ENCODE measurements at places on chromosomes 7 and 10.

DNA sequence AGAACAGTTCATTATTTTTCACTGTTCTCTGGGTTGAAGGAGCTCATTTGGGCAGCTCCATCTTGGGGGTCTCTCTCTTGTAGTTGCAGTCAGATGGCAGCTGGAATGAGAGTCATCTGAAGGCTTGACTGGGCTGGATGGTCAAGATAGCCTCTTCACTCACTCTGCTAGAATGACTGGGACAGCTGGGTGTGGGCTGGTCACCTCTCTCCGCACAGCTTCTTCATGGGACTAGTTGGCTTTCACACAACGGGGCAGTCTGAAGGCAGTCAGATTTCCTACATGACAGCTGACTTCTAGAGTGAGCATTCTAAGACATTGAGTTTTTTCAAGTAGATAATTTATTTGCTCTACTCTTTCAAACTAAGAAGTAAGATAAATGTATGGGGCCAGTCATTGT, 13.1 kb downstream of the PLEKHA1 start:
- DNase-seq = no peak

- no peak for DNase-seq
These were observed 116.6 kb downstream of the KLF6 start for GRCh38 chr10:3668276-3668965.

DNA sequence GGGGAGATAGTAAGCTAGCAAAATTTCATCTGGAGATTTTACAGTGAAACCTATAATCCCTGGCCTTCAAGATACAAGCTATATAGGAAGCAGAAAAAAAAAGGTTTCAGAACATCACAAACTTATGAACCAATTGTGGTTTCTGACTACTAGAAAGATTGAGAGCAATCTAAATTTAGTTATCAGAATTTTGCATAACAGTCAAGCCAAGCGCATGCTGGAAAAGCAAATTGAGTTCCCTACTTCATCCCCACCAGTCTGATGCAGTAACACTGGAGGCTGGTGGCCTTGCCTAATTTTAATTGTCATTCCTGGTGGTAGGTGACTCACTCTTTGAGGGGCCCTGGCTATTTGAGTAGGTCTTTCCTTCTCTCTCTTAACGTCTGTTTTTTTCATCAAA, 46.3 kb upstream of the ELMO1 start:
- no peak for DNase-seq

DNA sequence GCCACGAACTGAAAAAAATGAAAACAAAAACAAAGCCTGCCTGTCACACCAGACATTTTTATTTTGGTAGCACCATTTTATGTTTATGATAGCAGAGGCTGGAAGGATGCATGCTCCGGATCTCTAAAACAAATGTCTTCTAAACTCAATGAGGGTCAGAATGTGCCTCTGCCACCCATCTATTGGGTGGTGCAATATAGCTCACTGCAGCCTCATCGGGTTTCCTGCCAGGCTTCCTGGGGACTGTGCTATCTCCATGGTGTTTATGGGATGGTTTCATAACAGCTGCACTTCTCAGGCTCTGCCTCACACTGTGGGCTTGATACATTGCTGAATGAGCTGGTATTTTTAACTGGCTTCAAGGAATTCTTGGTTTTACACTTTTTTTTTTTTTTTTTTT, 94.4 kb downstream of the ITIH5 start:
- DNase-seq = no peak

GRCh38 chr10:64416011-64416410, 894.8 kb downstream of the REEP3 start:
- no peak for DNase-seq

- DNase-seq = peak; percentile 92
These were observed 50.6 kb upstream of the SRPK2 start for GRCh38 chr7:105439174-105439893.

GRCh38 chr10:27382176-27382575, 121.9 kb upstream of the RAB18 start:
- DNase-seq = no peak

GRCh38 chr7:50331564-50332208, 27.2 kb downstream of the IKZF1 start:
- no peak for DNase-seq

DNA sequence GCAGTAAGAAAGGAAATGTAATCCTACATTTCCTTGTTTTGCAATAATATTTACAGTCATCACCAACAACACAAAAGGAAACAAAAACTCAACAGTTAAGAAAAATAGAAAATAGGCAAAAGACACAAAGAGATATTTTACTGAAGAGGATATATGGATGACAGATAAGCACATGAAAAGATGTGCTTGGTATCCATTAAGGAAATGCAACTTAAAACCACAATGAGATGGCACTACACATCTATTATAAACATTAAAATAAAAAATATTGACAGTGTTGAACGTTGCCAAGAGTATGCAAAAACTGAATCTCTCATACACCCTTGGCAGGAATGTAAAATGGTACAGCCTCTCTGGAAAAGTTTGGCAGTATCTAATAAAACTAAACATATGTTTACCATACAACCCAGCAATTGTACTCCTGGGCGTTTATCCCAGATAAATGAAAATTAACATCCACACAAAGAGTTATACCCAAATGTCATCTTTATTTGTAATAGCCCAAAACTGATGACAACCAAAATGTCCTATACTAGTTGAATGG, 5.4 kb downstream of the CEP41 start:
- DNase-seq = no peak

GRCh38 chr10:91238191-91238590, 17.7 kb downstream of the PCGF5 start:
- no peak for DNase-seq

- no peak for DNase-seq
These were observed 99.0 kb upstream of the SAMD8 start for GRCh38 chr10:75012471-75012870.

- peak; percentile 72 for DNase-seq
These were observed 776 bp downstream of the PEX1 start for GRCh38 chr7:92527300-92528187.

GRCh38 chr10:131272897-131273451, 38.5 kb downstream of the TCERG1L start:
- DNase-seq = no peak

DNA sequence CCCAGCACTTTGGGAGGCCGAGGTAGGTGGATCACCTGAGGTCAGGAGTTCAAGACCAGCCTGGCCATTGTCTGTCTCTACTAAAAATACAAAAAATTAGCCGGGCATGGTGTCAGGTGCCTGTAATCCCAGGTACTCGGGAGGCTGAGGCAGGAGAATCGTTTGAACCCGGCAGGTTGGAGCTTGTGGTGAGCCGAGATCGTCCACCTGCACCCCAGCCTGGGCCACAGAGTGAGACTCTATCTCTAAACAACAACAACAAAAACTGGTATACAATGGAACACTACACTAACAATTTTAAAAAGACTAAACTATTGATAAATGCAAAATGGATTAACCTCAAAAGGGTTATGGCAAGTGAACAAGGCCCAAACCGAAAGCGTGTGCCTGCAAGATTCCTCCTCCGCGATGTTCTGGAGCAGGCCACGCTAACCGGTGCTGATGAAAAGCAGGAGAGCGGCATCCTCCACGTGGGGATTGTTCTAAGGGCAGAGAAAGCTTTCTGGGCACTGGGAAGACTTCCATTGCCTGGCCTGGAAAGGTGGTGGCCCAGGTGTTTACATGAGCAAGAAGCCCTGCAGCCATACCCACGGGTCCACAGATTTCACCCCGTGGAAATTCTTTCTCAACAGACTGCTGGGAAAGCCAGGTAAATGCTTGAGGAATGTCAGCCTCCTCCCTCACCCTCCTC, 53.8 kb downstream of the PDGFA start:
- DNase-seq = no peak

DNA sequence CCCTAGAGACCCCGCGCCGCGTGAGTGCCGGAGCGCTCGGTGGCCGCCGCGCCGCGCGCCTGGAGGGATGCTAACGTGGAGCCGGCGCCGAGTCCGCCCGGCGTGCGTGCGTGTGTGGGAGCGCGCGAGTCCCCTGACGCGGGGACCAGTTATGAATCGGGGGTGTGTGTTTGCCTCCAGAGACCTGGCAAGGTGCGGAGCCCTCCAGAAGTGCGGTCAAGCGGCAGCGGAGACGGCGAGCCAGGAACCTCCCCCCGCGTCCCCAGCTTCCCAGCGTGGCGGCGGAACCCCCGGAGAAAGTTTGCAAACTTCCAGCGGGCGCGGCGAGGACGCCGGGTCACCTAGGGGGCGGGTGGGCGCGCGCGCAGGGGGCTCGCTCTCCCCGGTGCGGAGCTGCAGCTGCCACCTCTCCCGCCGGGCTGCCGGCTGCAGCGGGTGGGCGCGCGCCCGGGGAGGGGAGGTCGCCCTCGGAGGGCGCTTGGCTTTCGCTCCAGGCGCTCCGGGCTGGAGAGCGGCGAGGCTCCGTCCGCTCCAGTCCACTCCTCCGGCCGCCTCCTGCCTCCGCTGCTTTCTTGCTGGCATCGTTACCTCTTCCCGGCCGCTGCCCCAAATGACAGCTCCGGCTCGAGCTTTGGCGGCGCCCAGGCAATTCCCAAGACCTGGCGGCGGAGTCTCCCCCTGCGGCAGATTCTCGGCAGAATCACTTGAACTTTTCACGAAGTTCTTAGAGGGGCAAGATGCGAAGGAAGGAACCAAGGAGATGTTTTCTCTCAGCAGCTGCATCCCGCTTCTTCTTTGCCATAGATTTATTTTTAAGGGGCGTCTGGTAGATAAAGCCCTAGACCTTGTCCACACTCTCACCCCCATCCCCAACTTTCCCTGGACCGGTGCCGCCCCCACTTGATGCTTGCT, 2.3 kb upstream of the CREB5 start:
- peak; percentile 29 for DNase-seq

DNA sequence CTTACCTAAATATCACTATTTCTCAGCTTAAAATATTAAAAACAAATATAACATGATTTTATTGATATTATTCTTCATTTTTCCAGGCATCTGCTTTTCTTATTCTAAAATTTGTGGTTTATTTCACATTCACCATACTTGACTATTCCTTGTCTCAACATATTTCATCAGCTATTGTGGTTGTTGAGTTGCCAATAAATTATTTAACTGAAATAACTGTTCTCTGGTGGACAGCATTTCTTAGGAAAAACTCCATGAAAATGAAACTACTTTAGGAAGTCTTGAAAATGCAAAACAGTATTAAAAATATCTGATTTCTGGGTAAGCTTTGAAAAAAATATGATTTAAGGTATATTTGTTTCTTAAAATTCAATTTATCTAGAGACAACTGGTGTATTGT, 122.9 kb upstream of the SEMA3A start:
- DNase-seq = no peak

GRCh38 chr7:37283716-37284115, 164.9 kb downstream of the ELMO1 start:
- no peak for DNase-seq

GRCh38 chr7:130365511-130366441, 14.5 kb upstream of the CPA1 start:
- DNase-seq = no peak

GRCh38 chr7:143900230-143900766, 1.7 kb downstream of the TCAF1 start:
- peak; percentile 73 for DNase-seq

- DNase-seq = no peak
These were observed 327.5 kb upstream of the PHF14 start for GRCh38 chr7:10646194-10646593.

DNA sequence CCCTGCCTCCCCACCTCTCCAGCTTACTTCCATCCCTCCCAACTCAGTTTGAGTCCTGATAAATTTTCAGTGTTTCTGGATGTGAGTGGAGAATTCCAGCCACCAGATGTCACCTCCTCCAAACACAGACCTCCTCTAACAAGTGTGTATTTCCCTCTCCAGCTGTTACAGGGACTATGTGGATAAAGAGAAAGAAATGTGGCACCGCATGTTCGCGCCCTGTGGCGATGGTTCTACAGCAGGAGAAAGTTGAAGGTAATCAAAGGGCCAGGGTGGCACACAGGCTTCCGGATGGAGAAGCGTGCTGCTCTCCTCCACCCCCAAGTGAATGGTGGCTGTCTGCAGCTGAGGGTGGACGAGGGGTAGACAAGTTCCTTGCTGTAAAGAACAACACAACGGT, 14.7 kb downstream of the FKBP6 start:
- peak; percentile 53 for DNase-seq
